ENCODE measurements at places on chromosomes 7 and 10. TPM values are rescaled to one million over a fixed set of nuclear protein-coding genes. Genes with fewer than 3 reads are reported as not detected.
A peak's percentile ranks its signal among the peaks of the same experiment; 100 is the strongest.

The CCNY gene
- polyA plus RNA-seq: 84.9 TPM

The RAB19 gene
- 1.2 TPM for polyA plus RNA-seq

DNA sequence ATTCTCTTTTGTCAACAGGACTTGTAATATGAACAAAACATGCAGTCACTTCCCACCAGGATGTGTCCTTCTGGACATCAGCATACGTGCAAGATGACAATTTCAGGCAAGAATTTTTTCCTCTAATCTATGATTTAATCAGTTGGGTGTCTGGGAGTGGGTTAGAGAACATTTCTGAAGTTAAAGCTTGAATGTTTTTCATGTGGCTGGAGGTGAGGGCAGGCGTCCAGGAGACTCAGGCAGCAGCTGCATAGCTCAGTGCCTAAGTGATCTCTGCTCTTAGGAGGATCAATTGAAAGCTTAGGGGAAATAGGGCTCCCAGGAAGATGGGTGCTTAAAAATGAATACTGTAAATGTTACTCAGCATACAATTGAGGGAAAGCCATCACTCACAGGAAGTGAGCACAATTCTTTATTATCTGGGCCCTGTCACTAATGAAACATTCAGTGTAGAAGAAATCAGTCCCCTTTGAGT is 457.6 kb upstream of the KLF6 start:
- no peak for DNase-seq

The PLEKHS1 gene
- 0.27 TPM for polyA plus RNA-seq

GRCh38 chr7:129188892-129189660 is 643 bp downstream of the SMO start:
- peak; percentile 33 for DNase-seq

GRCh38 chr10:86188326-86188725 is 178.3 kb downstream of the GRID1 start:
- no peak for DNase-seq

The ABCB1 gene
- polyA plus RNA-seq: 0.51 TPM

DNA sequence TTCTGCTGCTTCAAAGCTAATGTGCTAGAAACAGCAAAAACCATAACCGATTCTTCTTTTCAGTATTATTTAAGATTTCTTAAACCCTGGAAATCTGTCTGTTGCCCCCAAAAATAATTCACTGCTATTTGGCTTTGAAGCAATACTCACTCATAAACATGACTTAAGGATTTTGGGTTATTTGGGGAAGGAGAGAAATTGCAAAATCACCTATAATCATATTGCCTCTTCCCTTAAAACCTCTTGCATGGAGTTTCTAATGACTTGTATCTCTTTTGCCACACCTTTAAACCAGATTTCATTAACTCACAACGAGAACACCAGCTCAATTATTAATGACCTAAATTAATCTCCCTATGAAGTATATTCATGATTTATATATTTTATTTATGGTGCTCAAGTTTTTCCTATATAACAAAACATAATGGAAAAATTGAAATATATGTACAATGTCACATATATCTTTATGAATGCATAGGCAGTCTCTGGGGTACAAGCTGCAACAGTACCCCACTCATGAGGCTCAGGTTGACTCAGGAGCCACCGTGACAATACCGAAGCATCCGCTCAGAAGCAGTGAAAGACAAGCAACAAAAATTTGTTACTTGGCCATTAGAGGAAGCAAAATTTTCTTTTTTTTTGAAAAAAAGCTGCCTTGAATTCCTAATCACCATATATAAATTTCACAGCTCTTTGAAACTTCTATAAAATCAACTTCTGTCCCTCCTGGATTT is 3.0 kb downstream of the NAMPT start:
- DNase-seq: no peak

DNA sequence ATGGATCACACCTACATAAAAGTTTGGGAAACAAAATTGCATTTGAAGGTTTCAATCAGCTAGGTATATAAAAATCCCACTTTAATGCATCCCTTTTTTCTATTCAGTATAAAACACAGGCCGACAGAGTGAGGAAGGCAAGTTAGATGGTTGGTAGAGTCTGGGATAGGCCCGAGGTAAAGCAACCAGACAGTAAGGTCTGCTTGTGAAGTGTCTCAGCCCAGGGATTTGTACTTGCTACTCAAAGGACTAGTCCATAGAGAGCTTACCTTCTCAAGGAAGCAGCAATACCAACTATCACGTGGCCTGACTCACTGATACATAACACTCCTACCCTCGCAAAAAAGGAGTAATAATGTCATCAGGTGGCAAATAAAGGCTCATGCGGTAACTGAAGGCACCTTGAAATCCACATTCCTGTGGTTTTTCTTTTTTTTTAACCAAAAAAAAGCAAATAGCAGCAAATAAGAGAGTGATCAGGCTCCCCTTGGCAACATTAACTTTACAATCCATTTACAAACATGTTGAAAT is 56.2 kb upstream of the ATP6V0A4 start:
- DNase-seq: no peak

The PRKAR2B gene
- polyA plus RNA-seq: 11.2 TPM

The HIP1 gene
- polyA plus RNA-seq: 43.7 TPM

The LIPM gene
- polyA plus RNA-seq: 0.12 TPM

- no peak for DNase-seq
These were observed 128.1 kb upstream of the PTPRZ1 start for GRCh38 chr7:121744877-121745276.

The USP54 gene
- polyA plus RNA-seq: 58.2 TPM

- no peak for DNase-seq
These were observed 9.0 kb upstream of the RAMP3 start for GRCh38 chr7:45148653-45148973.

The CDK1 gene
- polyA plus RNA-seq: 57.7 TPM

GRCh38 chr7:44771358-44771757 is 22.7 kb downstream of the ZMIZ2 start:
- DNase-seq: no peak

DNA sequence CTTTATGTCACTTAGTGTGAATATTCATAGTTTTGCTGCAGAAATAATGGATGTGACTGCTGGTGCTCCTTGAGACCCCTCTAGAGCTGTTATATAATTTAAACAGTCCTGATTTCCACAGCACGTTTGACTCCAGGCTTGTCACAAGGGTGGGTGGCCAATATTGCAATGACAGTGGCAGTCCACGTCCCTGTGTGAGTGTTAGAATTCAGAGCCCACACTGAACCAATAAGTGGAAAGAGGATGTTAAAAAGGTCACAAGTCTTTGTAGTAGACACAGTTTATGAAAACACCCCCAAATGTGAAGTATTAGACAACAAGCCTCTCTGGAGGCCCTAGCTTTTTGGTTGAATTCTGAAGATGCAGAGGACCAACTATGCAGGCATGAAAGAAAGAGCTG is 2.0 kb downstream of the PPP1R17 start:
- DNase-seq: no peak

DNA sequence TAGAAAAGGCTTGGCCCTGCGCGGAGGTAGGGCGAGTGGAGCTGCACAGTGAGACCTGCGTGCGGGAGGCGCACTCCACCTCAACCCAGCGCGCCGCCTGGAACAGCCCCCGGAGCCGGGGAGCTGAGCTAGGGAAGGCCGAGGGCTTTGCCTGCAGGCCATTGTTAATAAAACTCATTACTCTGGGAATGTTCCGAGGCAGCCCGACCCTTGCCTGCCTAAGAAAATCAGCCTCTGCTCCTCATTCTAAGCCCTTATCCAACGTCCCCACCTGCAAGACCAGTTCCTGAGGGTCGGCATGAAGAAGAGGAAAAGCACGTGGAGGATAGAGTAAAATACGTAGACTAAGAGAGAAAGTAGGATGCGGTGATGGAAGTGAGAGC is 55.3 kb downstream of the C7orf25 start:
- no peak for DNase-seq

DNA sequence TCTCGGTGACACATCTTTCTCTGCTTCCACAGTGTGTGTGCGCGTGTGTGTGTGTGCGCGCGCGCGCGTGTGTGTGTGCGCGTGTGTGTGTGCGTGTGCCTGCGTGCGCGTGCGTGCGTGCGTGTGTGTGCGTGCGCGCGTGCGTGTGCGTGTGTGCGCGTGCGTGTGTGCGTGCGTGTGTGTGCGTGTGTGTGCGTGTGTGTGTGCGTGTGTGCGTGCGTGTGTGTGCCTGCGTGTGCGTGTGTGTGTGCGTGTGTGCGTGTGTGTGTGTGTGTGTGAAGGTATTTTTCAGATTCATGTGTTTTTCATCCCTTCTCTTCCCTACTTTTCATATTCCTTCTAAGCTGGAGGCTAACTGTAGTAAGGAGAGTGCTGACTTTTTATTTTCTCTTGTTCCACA is 148.4 kb downstream of the CREB5 start:
- no peak for DNase-seq

- DNase-seq: no peak
These were observed 101.3 kb downstream of the COL13A1 start for GRCh38 chr10:69902835-69903535.

The BAIAP2L1 gene
- polyA plus RNA-seq: 18.7 TPM

The C7orf33 gene
- polyA plus RNA-seq: not detected

GRCh38 chr10:116775488-116776400 is 33.4 kb upstream of the HSPA12A start:
- no peak for DNase-seq

DNA sequence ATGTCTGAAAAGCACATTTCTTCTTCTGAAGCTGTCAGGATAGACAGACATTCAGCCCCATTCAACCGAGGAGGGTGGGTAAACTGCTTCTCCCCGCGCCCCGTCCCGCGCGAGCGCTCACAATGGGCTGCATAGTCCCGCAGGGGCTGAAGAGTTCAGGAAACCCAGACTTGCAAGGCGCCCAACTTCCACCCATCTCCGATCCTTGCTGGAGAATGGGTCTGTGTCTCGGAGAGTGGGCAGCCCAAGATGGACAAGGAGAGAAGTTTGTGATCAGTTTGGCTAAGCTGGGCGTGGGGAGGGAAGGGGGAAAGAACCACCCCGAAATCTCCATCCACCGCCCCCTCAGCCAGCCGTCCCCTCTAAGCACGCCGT is 686 bp downstream of the AASS start:
- DNase-seq: no peak

The OR2A25 gene
- 0.06 TPM for polyA plus RNA-seq

- DNase-seq: no peak
These were observed 114.8 kb upstream of the DIP2C start for GRCh38 chr10:804191-804781.

- no peak for DNase-seq
These were observed 608.6 kb downstream of the DNAJB6 start for GRCh38 chr7:157945401-157945800.

The ARHGEF35 gene
- polyA plus RNA-seq: 14.6 TPM

DNA sequence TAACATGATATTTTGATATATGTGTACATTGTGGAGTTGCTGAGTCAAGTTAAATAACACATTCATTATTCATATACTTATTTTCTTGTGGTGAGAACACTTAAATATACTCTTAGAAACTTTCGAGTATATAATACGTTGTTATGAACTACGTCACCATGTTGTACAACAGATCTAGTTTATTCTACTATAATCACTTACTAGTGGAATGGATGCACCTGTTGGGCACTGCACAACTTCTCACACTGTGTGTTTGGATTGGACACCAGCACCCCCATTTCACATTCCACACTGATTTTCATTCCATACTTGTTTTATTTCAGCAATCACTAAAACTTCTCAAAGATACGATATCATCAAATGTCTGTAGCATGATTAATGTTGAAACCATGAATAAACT is 407.3 kb downstream of the RPS24 start:
- DNase-seq: no peak

DNA sequence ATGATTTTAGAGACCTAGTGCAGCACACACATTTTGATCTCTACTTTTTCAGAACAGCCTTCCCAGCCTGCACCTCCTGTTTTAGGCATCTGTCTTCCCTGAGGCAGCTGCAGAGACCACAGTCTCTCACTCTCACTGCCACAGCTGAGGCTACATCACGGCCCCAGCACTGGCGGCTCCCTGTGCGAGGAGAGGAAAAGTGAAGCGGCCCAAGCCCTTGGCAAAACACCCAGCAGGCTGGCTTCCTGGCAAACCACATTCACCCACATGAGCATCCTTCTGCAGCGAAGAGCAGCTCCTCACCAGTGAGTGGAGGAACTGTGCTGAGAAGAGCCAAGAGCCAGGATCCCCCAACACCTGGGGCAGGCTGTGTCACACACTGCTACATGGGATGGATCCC is 14.0 kb downstream of the HUS1 start:
- no peak for DNase-seq

GRCh38 chr7:151310578-151310977 is 31.0 kb upstream of the NUB1 start:
- no peak for DNase-seq

The MYO3A gene
- polyA plus RNA-seq: 3.4 TPM

- no peak for DNase-seq
These were observed 25.7 kb downstream of the GPR22 start for GRCh38 chr7:107495516-107495915.

DNA sequence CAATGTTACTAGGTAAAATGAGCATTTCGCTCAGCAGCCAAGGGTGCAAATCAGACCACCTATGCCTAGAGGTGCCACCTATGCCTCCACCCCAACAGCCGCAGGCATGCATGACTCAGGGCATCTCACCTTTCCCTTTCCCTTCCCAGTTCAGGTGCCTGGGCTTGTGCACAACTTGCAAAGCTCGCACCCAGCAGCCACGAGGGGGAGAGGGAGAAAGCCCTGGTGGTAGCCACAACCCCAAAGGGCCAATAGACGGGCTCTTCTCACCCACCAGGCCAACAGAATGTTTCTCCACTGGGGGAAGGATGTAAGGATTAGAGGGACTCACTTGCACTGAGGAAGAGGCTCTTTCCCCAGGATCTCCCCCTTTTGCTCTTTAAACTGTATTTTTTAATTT is 462.3 kb upstream of the PCDH15 start:
- no peak for DNase-seq

- DNase-seq: no peak
These were observed 22.7 kb downstream of the NYAP1 start for GRCh38 chr7:100506356-100506923.

- no peak for DNase-seq
These were observed 7.9 kb downstream of the MTURN start for GRCh38 chr7:30142710-30143109.

DNA sequence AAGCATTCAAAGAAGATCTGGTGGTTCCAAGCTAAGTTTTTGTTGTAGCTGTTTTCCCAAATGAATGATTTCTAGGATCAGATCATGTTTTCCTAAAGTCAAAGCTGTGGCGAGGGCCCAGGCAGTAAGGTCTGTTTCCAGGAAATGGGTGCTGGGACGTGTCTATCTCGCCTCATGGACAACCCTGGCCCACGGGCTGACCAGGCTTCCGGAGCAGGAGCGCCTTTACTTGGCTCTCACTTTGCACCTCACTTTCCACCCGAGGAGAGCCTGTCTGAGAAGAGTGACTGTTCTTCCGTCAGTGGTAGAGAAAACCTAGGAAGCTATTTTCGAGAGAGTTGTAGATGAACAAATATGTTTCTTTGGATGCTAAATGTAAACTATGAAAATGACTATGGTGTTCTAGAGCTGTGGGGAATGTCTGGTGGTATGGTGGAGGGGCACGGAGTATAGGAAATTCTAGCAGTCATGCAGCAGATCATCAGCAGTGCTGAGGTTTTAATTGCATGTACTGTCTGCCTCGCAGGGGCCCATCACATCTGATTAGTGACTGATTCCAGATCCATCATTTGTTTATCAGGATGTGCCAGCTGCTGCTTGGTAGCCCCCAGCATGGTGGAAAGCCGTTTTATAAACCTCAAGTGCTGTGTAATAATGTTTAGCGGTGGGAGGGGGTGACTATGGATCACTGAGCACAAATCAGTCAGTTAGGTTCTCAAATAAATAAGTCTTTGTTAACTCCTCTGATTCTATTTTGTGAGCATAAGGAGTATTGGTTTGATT is 66.6 kb downstream of the VWC2 start:
- no peak for DNase-seq

GRCh38 chr10:132361581-132362101 is 29.6 kb downstream of the LRRC27 start:
- DNase-seq: no peak

The INSIG1 gene
- 18.0 TPM for polyA plus RNA-seq

The SPACDR gene
- polyA plus RNA-seq: 2.0 TPM
